ENCODE measurements at places on chromosomes 11 and 22.

- no peak for DNase-seq
Observed at GRCh38 chr11:43619863-43620505, 60.6 kb upstream of the HSD17B12 start.

GRCh38 chr11:2093575-2094353 lies 45.4 kb downstream of the IGF2 start:
- DNase-seq: no peak

- no peak for DNase-seq
Observed at GRCh38 chr22:22045571-22046335, 63.2 kb upstream of the TOP3B start.

DNA sequence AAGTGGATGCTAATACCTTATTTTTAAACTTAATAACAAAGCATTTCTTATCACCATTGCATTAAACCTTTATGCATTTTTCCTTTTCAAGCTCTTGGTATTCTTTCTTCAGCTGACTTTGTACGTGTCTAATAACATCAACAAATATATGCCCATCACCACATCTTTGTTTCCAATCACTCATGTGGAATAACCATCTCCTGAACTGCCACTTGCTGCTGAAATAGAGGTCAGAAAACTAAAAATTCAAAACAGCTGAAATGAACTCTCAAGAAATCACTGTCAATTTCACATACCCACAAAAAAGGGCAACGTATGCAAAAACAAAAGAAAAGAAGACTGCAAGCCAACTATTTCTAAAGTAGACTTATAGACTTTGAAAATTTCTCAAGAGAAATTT lies 7.4 kb downstream of the MSANTD4 start:
- no peak for DNase-seq

DNA sequence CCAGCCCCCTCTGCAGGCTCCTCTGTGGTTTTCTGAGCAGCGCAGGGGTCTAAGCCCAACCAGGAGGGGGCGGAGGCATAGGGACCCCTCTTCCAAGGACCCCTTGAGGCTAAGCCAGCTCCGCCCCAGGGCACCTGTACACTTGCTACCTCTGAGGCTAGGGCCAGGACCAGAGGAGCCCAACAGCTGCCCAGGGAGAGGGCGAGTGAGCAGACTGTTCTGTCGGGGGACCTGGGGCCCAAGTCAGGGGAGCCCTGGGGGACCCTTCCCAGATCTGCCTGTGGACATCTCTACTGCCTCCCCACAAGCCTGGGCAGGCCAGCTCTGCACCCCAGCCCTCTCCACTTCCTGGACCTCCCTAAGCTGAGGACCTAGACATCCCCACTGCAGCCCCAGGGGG lies 1.8 kb downstream of the B4GALNT4 start:
- no peak for DNase-seq

DNA sequence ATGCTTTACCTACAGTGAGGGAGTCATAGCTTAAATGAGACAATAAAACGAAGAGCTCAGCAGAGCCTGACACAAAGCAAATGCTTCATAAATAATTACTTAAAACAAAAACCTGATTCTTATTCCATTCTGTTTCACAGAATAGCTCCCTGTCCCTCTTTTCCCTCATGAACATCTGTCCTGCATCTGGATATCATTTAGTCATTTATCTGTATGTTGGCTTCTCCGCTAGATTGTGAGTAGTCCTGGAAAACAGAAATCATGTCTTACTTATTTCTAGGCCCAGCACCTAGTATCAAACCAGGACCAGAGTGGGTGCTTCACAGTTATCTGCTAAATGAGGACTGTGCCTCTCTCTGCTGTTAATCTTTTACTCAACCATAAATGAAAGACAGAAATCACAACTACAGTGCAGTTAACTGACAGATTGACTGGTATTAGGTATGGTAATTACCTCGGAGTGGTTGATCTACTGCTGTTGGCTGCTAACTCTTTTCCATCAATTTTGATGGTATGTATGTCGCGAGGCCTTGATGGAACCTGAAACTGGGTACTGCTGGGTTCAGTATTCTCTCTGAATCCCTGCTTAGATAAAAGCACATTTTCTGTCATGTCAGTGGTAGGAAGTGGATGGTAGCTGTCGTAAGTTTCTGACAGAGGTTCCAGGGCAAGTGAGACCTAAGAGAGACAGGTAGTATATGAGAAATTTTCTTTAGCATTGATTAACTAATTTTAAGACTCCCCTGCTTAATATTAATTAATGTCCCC lies 31.5 kb downstream of the C2CD3 start:
- no peak for DNase-seq

GRCh38 chr22:32644252-32645100 lies 157.0 kb upstream of the TIMP3 start:
- no peak for DNase-seq

GRCh38 chr11:93166862-93167261 lies 30.9 kb downstream of the SLC36A4 start:
- DNase-seq: no peak

DNA sequence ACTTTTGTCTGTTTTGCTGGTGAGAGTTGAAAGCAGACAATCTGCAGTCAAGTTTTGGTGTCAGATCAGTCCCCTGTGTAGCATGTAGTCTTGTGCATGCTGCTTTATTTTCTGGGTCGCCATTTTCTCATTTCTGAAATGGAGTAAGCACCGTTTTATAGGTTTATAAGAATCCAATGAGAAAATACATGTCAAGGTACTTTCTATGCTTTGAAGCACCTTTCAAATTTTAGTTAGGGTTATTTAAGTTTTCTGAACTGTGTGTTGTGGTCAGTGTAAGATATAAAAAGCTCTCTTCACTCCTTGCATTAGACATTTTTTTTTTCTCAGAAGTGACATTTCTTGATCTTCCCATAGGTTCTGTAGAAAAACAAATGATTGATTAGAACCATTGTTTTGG lies 283.2 kb downstream of the ETS1 start:
- no peak for DNase-seq

- no peak for DNase-seq
Observed at GRCh38 chr22:30313527-30314363, 13.0 kb downstream of the TBC1D10A start.

GRCh38 chr11:43573233-43573632 lies 107.3 kb upstream of the HSD17B12 start:
- no peak for DNase-seq

- no peak for DNase-seq
Observed at GRCh38 chr11:117821431-117821830, 3.1 kb downstream of the FXYD2 start.

DNA sequence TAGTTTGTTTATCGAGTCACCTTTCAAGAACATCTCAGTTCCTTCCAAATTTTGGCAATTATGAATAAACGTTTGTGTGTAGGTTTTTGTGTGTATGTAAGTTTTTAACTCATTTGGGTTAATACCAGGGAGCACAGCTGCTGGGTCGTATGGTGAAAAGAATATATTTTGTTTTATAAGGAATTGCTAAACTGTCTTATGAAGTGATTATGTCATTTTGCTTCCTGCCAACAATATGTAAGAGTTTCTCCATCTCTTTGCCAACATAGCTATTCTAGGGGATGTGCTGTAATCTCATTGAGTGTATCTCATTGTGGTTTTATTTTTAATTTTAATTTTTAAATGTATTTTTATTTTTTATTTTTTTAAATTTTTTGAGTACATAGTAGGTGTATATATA lies 27.3 kb downstream of the BCL2L13 start:
- no peak for DNase-seq

DNA sequence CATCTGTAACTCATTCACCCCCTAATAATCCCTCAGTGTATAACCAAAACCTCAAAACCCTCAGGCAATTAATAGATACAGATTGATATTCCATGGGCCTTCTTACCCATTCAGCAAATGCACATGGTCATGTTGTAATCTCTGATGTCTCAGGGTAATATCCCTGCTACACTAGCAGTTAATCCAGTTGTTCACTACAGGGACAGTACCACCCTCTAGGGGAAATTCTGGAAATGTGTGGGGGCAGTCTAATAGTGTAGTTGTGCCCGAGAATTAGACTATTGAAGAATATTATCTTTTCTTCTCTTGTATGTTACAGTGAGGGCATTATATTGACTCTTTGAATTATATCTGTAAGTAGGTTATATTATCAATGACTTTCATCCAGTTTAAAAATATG lies 175.4 kb downstream of the CWF19L2 start:
- no peak for DNase-seq

- peak; percentile 8 for DNase-seq
Observed at GRCh38 chr11:111206472-111206871, 39.1 kb upstream of the POU2AF2 start.

All from skeletal muscle cell (primary cell).